ENCODE measurements at places on chromosomes 6 and 20.

DNA sequence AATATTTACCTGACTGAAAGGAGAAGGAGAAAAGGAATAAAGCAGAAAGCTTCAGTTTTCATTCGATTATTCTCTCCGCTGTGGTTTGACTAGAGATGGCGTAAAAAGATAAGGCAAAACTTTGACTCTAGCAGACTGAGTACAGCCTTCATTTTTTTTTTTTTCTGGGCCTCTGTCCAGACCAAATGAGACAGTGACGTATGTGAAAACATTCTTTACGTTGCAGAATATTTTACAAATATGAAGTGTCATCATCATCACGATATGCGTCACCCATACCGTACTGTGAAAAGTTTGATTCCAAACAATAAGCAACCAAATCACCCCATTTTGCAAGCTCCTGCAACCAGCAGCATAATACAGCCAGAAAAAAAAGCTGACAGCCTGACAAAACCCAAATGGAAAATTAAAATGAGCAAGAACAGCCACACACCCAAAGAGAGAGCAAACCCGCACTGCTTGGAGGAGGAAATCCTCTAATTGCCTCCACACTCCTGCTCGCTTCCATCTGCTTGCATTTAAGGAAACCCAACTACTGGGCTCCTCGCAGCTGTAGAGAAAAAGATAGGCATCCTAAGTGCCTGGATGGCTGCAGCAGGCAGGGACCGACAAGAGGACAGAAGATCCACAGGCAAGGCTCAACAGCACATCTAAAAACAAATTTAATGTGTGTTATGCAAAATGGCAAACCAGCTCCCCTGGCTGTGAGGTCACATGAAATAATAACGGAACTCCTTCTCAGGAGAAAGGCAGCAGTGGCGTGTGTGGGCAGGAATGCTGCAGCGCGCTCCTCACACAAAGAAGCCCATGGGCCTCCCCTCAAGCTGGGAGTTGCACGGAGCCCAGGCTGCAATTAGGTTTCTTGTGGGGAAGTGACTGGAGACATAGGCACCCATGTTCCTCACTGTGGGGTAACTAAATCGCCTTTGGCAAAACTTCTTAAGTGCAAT is 113.1 kb downstream of the FYN start:
- DNase-seq: no peak

DNA sequence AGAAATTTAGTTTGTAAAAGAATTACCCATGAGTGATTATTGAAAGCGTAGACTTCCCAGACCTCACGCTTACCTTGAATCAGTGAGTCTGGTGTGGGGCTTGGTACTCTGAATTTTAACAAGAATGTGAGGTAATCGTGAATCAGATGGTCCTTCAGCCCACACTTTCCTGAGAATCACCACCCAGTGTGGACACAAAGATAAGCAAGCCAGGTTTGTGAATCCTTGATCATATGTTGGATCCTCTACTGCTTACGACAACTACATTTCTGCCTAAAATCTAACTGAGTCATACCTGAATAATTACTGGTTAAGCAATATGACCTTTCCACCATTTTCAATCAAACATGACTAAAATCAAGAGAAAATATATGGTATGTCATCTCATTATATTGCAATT is 589.3 kb downstream of the TFAP2A start:
- no peak for DNase-seq

DNA sequence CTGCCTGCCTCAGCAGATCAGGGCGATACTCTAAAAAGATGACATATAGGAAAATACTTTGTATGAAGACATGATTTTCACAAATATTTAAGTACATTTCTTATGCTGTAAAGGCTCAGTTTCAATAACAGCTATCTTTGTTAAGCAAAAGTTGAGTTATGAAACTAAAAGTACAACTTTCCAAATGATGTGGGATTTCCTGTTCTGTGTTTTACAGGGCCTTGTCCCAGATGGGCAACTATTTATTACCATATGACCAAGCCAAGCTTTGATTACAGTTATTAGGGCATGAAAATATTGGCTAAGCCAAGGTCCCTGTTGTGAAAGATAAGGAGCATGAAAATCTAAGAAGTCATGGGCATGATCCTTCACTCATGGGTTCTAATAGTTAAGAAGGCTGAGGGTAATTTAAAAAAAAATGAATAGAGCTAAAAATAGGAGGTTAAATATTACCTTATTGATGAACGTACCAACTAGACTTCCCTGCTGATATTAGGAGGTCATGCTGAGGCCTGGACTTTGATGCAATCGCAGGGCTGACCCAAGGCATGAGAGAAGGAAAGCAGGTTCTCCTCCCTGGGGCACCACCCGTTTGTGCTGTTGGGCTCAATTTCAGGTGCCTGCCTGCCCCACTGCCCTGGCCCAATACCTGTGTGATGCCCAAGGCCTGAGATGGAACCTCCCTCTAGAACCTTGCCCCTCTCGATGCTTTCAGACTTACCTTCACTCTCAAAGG is 294.4 kb upstream of the PRDM1 start:
- no peak for DNase-seq

DNA sequence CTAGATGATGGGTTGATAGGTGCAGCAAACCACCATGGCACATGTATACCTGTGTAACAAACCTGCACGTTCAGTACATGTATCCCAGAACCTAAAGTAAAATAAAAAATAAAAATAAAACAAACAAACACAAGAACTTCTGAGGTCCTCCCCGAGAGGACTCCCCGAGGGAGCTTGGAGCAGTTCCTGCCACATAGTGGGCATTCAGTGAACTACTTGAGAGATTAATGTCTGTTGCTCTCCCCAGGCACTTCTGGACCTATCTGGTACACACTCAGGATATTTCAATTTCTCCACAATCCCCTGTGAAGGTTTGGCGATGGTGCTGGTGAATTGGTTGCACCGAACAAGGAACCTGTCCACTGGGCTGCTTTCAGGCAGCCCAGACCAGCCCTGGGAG is 311.2 kb downstream of the ESR1 start:
- no peak for DNase-seq

- DNase-seq: no peak
These were observed 8.0 kb downstream of the PGM3 start for GRCh38 chr6:83185096-83185495.

GRCh38 chr6:101489456-101489855 is 95.9 kb downstream of the GRIK2 start:
- no peak for DNase-seq

GRCh38 chr6:138785079-138785478 is 10.8 kb upstream of the ECT2L start:
- DNase-seq: no peak

DNA sequence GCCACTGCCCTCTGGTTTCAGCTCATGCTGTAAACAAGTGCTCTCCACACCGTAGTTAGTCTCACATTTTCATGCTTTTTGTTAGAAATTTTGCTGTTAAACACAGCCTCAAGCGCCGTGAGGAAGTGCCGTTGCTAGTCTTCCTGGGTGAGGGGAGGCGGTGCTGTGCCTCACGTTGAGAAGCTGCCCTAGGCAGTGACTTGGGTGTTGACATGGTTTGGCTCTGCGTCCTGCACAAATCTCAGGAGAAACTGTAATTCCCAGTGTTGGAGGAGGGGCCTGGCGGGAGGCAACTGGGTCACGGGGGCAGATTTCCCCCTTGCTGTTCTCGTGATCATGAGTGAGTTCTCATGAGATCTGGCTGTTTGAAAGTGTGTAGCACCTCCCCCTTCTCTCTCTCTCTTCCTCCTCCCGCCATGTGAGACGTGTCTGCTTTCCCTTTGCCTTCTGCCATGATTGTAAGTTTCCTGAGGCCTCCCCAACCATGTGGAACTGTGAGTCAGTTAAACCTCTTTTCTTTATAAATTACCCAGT is 95.8 kb downstream of the ERMARD start:
- DNase-seq: no peak

GRCh38 chr6:2630891-2631571 is 119.7 kb downstream of the MYLK4 start:
- DNase-seq: no peak

Measured in stimulated activated CD4-positive, alpha-beta T cell treated with anti-CD3 and anti-CD28 coated beads, Interleukin-12 subunit alpha, Interleukin-12 subunit beta, amount 100 ng/mL, for 4 hours (primary cell).